ENCODE measurements at places on chromosomes 1 and 21.
A peak's percentile ranks its signal among the peaks of the same experiment; 100 is the strongest.

- no peak for DNase-seq
These were observed 838.8 kb upstream of the ADAMTS5 start for GRCh38 chr21:27805696-27806095.

- DNase-seq: no peak
These were observed 117.6 kb upstream of the ZNF678 start for GRCh38 chr1:227445746-227446145.

DNA sequence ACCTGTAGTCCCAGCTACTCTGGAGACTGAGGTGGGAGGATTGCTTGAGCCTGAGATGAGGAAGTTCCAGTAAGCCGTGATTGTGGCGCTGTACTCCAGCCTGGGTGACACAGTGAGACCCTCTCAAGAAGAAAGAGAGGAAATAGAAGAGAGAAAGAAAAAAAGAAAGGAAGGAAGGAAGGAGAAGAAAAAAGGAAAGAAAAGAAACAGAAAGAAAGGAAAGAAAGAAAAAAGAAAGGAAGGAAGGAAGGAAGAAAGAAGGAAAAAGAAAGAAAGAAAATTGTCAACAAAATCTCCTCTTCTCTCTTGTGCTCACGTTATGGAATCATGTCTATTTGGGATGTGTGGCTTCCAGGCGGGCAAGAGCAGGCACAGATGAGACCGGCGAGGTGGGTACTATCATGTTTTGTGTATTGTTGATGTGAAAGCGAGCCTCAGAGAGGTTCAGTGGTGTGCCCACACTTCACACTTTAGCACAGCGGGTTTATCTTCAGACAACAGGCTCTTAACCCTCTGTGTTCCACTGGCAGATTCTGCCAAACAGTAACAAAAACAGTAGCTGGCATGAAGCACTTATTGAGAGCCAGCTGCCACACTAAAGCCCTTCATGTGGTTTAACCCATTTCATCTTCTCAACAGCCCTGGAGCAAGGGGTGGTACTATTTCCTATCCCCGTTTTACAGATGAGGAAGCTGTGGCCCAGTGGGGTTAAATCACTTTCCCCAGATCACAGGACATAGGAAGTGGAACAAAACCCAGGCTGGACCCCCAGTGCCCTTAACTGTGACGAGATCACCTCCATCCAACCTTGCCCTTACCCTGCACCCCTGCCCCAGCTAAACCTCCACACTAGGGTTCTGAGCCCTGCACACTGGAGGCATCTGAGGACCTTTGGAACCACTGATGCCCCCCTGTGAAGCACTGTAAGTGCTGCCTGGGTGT lies 94.7 kb upstream of the TARDBP start:
- no peak for DNase-seq

- no peak for DNase-seq
These were observed 470.5 kb downstream of the LTN1 start for GRCh38 chr21:28522014-28522799.

GRCh38 chr1:30680879-30681278 lies 42.5 kb downstream of the MATN1 start:
- no peak for DNase-seq

DNA sequence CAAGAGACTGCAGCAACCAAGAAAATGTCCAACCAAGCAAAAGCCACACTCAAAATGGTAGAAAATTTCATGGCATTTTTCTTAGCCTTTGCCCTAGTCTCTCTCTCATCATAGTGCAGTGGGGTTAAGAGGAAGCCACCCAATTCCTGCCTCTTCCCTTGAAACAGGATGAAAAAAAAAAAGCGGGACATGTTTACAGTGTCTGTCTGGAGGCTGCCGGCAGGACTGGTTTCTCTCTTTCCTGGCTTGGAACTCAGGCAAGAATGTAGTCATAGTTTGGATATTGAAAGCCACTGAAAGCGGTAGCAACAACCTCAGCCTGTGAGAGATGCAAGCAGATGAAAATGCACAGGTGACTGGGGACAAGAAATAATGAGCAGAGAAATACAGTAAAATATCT lies 13.3 kb upstream of the TNFSF18 start:
- no peak for DNase-seq

- no peak for DNase-seq
These were observed 205.0 kb downstream of the KCTD3 start for GRCh38 chr1:215772151-215772550.

GRCh38 chr1:208787219-208787618 lies 543.0 kb upstream of the PLXNA2 start:
- DNase-seq: no peak

- no peak for DNase-seq
These were observed 132.7 kb upstream of the USP24 start for GRCh38 chr1:55347866-55348265.

DNA sequence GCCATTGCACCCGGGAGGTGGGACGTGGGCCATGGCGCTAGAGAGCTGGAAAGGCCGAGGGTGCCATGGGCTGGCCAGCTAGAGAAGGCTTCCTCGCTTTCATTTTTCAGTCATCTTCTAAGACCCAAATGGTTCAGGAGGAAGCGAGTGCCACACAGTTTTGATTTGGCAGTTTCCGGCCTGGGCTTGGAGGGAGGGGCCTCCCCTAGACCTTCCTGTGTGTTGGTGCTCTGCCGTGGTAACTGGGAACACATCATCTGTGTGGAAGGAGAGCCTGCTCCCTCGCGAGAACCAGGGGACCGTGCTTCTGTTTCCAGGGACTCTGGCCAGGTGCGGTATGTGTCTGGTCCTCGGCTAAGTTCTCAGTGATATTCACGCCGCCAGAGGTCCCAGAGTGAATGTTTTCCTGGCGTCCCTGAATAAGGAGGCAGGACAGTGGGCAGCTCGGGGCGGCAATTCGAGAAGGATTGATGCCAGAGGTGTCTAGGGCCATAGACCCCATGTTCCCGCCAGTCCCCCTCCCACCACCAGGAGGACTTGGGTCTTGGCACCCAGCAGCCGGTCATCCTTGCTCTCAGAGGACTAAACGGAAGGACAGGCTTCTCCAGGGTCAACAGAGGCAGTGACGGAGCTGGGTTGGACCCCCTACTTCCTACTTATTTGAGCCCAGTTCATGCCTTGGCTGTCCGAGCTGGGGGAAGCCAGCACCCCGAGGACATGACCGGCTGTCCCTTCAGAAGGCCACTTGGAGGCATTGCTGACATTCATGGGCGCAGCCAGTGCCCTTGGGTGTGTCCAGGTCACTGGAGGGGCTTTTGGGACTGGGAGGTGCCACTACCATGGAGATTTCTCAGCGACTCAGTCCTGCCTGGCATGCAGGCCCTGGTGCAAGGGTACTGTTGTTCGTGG lies 2.7 kb upstream of the NPHP4 start:
- no peak for DNase-seq

GRCh38 chr1:94686882-94687281 lies 133.3 kb upstream of the SLC44A3 start:
- DNase-seq: no peak

DNA sequence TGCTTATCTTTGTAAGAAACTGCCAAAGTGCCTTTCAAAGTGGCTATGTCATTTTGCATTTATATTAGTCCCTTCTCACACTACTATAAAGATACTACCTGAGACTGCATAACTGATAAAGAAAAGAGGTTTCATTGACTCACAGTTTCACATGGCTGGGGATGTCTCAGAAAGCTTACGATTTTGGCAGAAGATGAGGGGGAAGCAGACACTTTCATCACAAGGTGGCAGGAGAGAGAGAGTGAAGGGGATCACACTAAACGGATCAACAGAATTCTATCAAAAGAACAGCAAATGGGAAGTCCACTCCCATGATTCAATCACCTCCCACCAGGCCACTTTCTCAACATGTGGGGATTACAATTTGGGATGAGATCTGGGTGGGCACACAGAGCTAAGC lies 1352.0 kb upstream of the B3GALT2 start:
- no peak for DNase-seq

GRCh38 chr1:20958430-20958829 lies 171.3 kb upstream of the HP1BP3 start:
- DNase-seq: no peak

GRCh38 chr21:33478935-33479678 lies 667 bp downstream of the TMEM50B start:
- peak; percentile 2 for DNase-seq

- no peak for DNase-seq
These were observed 87.5 kb downstream of the CAMTA1 start for GRCh38 chr1:6872573-6873261.

DNA sequence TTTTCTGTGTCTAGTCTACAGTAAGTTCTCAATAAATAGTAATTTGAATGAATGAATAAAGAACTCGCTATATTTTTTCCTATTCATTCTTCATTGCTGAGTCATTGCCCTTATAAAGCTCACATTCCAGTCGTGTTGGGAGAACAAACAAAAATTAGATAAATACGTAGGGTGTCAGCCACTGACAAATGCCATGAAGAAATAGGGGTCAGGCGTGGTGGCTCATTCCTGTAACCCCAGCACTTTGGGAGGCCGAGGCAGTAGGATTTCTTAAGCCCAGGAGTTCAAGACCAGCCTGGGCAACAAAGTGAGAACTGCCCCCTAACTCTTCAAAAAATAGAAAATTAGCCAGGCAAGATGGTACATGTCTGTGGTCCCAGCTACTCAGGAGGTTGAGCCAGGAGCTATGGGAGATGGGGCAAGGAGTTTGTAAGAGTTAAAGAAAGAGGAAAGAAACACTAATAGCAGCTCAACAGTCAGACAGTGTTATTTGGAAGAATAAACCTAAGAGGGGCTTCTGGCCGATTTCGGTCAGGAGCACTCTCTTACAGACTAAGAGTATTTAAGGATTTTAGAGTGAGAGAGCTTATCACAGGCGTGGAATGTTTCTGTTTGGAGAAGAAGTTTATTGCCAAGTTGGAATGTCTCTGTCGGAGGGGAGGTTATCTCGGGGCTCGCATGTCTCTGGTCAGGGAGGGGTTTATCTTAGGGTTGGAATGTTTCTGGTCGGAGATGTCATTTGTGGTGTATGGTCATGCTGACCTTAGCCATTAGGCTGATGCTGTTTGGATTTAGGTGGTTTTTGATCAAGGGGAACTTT lies 1.8 kb upstream of the CHML start:
- DNase-seq: no peak

GRCh38 chr1:43423672-43424550 lies 29.8 kb downstream of the HYI start:
- no peak for DNase-seq

- DNase-seq: no peak
These were observed at the start of gene NLRP3 for GRCh38 chr1:247415423-247416361. NLRP3 (plus strand) TSS chr1:247416173; CDS start chr1:247418801, 2,628 bp downstream.

DNA sequence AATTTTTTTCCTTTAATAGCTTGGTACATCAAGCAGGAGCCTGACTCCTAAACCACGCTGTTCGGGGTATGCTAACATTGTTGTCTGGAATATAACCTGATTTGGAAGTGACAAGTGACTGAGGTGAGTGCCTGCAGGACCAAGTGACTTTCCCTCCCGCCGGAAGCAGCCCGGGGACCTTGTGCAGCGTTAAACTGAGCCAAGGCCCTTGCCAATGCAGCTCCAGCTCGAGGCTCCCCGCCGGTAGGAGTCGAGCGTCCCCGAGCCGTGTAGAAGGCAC lies 716 bp upstream of the MTARC1 start:
- no peak for DNase-seq

GRCh38 chr1:228020686-228021354 lies 14.0 kb downstream of the WNT3A start:
- DNase-seq: no peak

- DNase-seq: no peak
These were observed 434.8 kb downstream of the SETD4 start for GRCh38 chr21:35625576-35625975.

- no peak for DNase-seq
These were observed 21.7 kb upstream of the LAMC2 start for GRCh38 chr1:183164340-183164739.

DNA sequence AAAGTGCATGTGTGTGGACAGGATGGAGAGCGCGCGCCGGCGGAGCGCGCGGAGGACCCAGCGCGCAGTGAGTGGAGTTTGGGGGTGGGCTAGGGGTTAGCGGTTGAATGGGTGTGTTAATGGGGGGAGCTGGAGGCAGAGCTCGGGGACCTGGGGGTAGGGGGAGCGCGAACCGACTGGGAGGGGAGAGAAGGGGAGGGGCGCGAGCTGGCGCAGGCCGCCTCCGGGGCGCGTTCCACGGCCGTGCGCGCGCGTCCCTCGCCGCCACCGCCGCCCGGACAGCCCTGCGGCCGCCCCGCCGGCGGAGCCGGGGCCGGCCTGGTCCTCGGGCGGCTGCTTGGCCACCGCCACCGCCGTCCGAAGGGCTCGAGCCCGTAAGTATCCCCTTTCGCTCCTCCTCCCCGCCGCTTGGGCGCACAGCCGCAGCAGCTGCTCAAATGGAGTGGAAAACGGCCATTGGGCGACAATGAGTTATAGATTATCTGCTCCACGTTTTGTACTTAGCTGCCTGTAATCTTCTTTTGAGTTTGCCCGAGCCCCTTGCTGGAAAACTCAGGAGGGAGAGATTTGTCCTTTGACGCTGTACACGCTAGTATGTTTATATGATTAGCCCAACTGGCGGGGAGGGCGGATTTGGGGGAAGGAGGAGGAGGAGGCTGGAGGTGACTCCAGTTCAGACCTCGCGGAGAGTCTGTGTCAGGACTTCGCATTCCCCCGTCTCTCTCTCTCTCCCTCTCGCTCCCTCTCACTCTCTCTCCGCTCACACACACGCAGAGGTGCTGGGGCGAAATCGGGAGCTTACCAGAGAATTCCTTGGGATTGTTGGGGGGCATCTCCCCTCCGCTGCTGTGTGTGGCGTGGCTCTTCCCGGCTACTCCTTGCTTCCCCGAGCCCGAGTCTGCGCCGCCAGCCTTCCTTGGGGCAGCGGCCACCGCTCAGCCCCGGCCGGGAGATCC lies at the start of gene ADGRL2:
ADGRL2 (plus strand) TSS at position 240 of the 956 bp plus-strand sequence. CDS start 36,051 bp downstream, outside the sequence.
- no peak for DNase-seq

DNA sequence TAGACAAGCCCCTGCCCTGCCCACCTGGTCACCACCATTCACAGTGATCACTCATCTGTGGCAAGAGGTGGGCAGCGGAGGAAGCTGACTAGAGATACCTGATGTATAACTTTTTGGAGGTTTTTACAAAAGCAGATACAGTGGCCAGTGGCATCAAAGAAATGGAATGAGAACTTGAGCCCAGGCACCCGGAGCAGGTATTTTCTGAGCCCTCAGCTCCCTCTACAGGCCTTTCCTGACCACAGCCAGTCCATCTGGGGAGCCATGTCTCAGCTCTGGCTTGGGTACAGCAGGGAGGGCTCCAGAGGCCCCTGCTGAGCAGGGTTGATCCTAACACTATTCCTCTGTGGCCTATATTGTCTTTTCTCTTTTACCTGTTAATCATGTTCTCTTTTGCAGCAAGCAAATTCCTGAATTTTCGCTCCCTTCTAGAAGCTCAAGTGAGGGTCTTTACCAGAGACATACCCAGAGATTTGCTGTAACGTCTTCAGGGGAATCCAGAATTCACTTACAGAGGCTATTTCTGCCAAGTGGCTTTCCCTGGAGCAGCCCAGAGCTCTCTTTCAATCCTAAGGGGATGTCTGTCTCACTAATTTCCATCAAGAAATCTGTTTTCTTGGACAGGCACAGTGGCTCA lies 27.3 kb downstream of the GPR157 start:
- DNase-seq: no peak

GRCh38 chr1:111354584-111354983 lies 63.9 kb downstream of the CHIA start:
- no peak for DNase-seq

- DNase-seq: no peak
These were observed 411.8 kb upstream of the ESRRG start for GRCh38 chr1:217134857-217135568.

- DNase-seq: no peak
These were observed 20.1 kb downstream of the PAFAH2 start for GRCh38 chr1:25977801-25978200.

All from stimulated activated CD8-positive, alpha-beta memory T cell treated with anti-CD3 and anti-CD28 coated beads, Interleukin-4, amount 100 ng/mL, for 4 hours (primary cell).